ENCODE measurements at places on chromosomes 1 and 21.

DNA sequence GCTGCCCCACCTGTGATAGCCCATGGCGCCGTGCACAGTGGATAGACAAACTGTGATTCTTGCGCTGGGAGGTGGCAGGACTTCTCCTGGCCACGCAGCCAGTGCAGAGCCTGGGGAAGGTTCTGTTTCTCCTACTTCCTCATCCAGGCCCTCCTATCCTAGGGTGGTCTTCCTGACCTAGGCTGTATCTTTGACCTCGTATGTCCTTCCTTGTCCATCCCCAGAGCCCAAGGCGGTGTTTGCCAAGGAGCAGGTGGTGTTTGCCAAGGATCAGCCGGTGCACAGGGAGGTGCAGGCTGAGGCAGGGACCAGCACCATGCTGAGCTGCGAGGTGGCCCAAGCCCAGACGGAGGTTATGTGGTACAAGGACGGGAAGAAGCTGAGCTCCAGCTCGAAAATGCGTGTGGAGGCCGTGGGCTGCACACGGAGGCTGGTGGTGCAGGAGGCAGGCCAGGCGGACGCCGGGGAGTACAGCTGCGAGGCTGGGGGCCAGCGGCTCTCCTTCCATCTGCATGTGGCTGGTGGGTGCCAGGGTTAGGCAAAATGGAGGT is 63.9 kb downstream of the OBSCN start:
- no peak for DNase-seq

GRCh38 chr1:93172778-93173177 is 7.4 kb downstream of the TMED5 start:
- no peak for DNase-seq

DNA sequence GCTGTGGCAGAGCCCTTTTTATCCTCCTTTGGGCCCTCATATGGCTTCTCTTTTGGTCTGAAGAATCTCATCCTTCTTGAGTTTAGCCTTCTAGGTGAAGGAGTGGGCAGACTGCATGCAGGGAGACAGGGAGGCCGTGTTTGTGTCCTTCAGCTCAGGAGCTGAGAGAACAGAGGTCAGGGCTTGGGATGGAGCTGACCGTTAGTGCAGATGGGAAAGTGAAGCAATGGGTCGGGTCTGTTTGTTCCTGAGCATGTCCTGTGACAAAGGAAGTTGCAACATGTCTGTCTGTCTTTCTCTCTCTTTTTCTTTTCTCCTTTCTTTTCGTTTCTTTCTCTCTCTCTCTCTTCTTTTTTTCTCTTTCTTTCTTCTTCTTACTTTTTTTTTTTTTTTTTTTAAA is 14.9 kb downstream of the MAPKAPK2 start:
- no peak for DNase-seq

DNA sequence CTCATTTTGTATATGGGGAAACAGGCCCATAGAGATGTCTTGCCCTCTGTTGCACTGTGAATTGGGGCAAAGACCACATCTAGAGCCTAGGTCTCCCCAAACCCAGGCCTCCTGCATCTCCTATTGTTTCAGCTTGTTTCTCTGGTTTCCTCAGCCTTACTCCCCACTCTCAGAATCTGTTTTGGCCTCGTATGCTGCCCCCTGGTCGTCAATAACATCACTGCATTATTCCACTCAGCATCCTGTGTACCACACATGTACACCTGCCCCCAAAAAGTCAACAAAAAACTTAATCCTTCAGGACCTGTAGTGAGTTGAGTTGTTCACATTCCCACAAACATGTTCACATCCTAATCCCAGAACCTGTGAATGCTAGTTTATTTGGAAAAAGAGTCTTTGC is 184.8 kb downstream of the BRINP2 start:
- DNase-seq, result no peak

- DNase-seq, result no peak
Measured at GRCh38 chr1:41614818-41615217, 130.3 kb upstream of the EDN2 start.

DNA sequence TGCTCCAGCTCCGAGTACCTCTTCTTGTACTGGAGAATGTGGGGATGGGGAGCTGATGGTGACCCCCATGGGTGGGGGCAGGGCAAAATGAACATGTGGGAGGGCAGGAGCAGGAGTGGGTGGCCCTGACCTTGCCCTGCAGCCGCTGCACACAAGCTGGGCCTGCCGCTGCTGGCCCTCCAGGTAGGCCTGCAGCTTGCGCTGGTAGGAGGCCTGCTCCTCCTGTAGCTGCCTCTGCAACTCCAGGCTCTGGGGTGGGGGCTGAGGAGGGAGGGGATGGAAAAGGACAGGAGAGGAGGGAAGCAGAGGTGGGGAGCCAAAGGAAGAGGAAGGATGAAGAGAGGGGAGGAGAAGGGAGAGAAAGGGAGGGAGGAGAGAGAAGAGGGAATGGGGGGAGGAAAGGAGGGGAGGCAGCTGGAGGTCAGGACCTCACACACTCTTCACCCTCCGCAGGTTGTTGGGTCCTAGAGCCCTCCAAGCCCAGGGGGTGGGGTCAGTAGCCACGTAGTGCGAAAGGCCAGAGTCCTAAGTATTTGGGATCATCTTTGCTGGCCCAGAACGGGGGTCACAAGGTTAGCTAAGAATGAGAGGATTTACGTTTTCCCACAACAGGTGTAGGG is 22.9 kb downstream of the RNU1-1 start:
- no peak for DNase-seq
